ENCODE measurements at places on chromosomes 3 and 15.

DNA sequence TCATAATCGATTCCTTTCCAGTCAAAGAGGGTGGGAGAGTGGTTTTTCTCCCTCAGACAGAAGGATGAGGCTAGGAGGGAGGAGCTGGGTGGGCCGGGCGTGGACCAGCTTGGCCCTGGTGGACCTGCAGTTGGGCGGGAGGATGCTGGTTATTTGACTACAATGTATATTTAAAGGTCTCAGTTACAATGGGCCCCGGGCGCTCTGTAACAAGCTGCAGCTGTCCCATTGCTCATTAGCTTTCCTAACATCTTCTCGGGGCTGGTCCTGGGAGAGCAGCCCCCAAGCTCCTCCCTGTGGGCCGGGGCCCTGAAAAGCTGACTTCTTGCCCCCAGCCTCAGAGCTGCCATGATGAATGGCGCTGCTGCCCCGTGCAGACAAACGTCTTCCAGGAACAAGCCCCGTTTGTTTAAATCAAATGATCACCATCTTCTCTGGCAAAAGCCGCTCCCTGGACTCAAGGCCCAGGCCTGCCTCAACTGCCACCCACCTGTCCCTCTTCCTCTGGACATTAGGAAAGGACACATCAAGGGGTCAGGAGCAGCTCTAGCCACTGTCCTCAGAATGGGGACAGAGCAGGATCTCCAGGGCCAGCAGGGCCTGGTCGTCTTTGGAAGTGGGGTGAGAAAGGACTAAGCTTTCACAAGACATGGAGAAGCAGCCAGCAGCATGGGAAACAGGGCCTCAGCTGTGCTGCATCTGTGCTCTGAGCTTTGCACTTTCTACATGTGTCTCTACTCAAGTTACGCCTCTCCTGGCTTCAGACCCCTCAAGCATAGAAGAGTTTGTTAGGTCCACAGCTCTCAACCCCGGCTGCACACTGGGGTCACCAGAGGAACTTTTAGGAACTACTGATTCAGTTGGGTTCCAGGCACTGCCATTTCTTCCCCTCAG is 38.6 kb downstream of the MAGEF1 start:
- no peak for DNase-seq

- no peak for DNase-seq
These were observed 71.8 kb upstream of the SCN5A start for GRCh38 chr3:38721207-38721772.

- no peak for DNase-seq
These were observed 199.9 kb downstream of the VGLL3 start for GRCh38 chr3:86790884-86791549.

DNA sequence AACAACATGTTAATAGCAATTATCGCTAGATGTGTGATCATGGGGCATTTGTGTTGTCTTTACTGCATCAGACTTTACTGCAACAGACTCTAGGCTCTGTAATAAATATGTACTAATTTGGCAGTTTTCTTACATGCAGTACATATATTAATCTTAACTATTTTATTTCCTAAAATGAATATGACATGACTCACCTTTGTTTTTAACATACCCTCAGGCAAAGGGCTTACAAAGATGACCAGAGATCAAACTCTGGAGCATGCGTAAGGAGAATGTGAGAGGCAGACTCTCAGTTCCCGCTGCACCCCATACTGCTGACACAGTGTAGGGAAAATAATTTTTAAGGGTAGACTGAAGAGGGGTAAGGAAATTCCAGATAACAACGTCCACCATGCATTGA is 7.2 kb upstream of the FAM174B start:
- no peak for DNase-seq
